ENCODE measurements at places on chromosomes 1 and 21. TPM values are rescaled to one million over a fixed set of nuclear protein-coding genes. Genes with fewer than 3 reads are reported as not detected.

DNA sequence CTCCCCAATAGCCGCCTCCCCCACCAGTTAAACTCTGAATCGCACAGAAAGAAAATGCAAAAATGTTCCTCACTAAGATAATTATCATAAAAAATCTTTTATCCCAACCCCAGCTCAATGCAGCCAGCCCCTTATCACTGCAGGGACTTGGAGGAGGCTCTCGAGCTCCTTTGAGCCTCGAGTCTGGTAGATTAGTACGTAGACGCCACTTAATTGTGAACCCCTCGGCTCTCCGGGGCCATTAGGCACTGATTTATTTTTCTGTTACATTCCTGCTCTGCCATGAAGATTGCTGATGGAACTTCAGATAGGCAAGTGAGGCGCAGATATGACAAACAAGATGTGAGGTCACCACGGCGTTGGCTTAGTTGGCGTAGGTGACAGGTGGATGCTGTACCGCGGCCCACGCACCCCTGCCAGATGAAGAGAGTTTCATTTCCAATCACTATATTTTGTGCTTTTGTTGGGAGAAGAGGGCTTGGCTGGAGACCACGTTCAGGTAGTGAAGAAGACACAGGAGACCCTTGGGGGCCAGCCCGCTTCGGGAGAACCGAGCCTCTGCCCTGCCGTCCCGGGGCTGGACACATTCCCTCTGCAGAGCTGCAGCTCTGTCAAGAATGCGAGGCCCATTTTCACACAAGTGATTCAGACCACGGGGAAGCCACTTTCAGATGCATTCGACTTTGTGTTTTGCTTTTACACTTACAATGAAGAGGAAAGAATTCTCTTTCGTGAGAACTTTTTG, 55.9 kb upstream of the ARHGEF16 start:
- peaks cover 6% of the 10 kb centered on the region for H3K27me3 ChIP-seq
- no peaks in the 10 kb centered on the region for H3K36me3 ChIP-seq
- H3K27ac ChIP-seq = no peak overlapping the region
- H3K4me1 ChIP-seq = no peaks in the 10 kb centered on the region
- no peak for DNase-seq

DNA sequence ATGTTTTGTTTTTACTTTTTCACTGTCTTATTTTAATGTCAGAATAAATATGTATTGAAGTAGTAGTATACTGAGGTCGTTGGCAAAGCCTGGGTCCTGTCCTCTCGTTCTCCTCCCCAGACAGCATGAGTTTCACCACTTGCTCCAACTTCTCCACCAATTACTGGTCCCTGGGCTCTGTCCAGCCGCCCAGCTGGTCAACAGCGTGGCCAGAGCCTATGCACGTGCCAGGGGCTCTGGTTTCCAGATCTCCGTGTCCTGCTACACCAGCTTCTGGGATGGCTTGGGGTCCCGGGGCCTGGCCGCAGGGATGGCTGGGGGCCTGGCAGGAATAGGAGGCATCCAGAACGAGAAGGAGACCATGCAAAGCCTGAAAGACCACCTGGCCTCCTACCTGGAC, 19.3 kb downstream of the PTPN14 start:
- no peak for DNase-seq
- H3K4me3 ChIP-seq = no peak overlapping the region
- no peak overlapping the region for H3K27ac ChIP-seq
- peaks cover 4% of the 10 kb centered on the region for H3K27me3 ChIP-seq
- H3K4me1 ChIP-seq = peaks cover 4% of the 10 kb centered on the region
- no peaks in the 10 kb centered on the region for H3K36me3 ChIP-seq

- DNase-seq = no peak
- no peak overlapping the region for H3K27ac ChIP-seq
Measured at GRCh38 chr1:174314433-174314832, 133.3 kb upstream of the GPR52 start.

GRCh38 chr1:156445789-156446263, 54.7 kb downstream of the MEF2D start:
- peak; percentile 94 for DNase-seq
- no peak overlapping the region for H3K27ac ChIP-seq
- H3K4me1 ChIP-seq = peaks cover 19% of the 10 kb centered on the region
- H3K4me3 ChIP-seq = no peak overlapping the region

DNA sequence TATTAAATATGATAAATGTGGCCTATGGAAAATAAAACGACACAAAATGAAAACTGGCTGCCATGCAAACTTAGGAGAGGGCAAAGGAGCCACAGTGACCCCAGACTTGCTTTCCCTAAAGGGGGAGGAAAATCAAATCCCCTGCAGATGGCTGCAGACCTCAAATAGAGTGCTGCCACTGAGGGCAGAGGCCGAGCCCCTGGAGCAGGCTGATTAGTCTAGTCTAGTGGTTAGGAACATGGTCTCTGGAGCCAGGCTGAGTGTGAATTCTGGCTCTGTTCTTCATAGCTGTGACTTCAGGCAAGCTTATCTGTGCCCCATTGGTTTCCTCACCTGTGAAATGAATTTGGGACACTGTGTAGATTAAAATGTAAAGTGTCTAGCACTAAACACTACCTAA, 60.8 kb downstream of the ITPKB start:
- H3K27me3 ChIP-seq = no peaks in the 10 kb centered on the region
- H3K27ac ChIP-seq = peak overlapping the region; percentile 96
- H3K4me3 ChIP-seq = peak overlapping the region; percentile 82
- H3K4me1 ChIP-seq = peaks cover 85% of the 10 kb centered on the region
- H3K36me3 ChIP-seq = peaks cover 12% of the 10 kb centered on the region
- DNase-seq = no peak

GRCh38 chr1:219528633-219529032, 84.3 kb downstream of the ZC3H11B start:
- H3K4me3 ChIP-seq = no peak overlapping the region
- H3K27me3 ChIP-seq = no peaks in the 10 kb centered on the region
- no peak for DNase-seq
- no peak overlapping the region for H3K27ac ChIP-seq
- H3K36me3 ChIP-seq = no peaks in the 10 kb centered on the region
- H3K4me1 ChIP-seq = no peaks in the 10 kb centered on the region

The ERRFI1 gene
- total RNA-seq = 2.0 TPM

All from activated CD4-positive, alpha-beta T cell treated with anti-CD3 and anti-CD28 coated beads, Interleukin-2, amount 10 ng/mL, durations not matched to agents 24 days and 14 days (primary cell).